ENCODE measurements at places on chromosomes 6 and 20. TPM values are rescaled to one million over a fixed set of nuclear protein-coding genes. Genes with fewer than 3 reads are reported as not detected.

GRCh38 chr6:150271501-150272263 is 97.1 kb upstream of the IYD start:
- no peaks in the 10 kb centered on the region for H3K27me3 ChIP-seq
- H3K36me3 ChIP-seq, result peaks cover 8% of the 10 kb centered on the region
- H3K4me3 ChIP-seq, result no peak overlapping the region
- DNase-seq, result no peak

GNAS gene
- total RNA-seq, result 912 TPM

GRCh38 chr6:147040121-147040910 is 163.9 kb upstream of the STXBP5 start:
- DNase-seq, result no peak
- no peaks in the 10 kb centered on the region for H3K27me3 ChIP-seq
- peaks cover 24% of the 10 kb centered on the region for H3K36me3 ChIP-seq
- H3K4me3 ChIP-seq, result no peak overlapping the region
- no peak overlapping the region for H3K27ac ChIP-seq

ZFP57 gene
- 6.4 TPM for total RNA-seq

GRCh38 chr6:43667245-43668150 is 20.1 kb downstream of the MRPS18A start:
- H3K27me3 ChIP-seq, result peaks cover 9% of the 10 kb centered on the region
- peak overlapping the region; percentile 7 for H3K27ac ChIP-seq
- peaks cover 18% of the 10 kb centered on the region for H3K36me3 ChIP-seq
- peaks cover 36% of the 10 kb centered on the region for H3K4me1 ChIP-seq
- peak overlapping the region; percentile 55 for H3K4me3 ChIP-seq

DNA sequence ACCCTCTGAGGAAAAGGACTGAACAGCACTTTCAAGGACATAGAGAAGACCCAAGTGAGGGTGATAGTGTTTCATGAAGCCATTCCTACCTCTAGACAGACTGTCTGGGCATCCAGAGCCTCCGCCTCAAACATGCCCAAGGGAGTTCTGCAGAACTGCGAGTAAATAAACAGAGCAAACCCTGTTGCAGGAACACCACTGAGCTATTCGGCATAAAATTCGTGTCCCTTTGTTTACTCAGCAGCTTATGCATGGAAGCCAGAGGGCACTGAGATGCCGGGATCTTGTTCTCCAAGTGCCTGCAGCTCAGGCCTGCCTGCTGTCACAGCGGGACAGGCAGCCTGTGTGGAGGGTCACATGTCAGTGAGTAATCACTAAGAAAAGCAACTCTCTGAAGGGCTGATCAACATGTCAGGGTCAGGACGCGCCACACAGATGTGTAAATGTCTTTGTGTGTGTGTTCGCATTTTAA is 164.9 kb upstream of the HEY2 start:
- peak; percentile 65 for DNase-seq
- peaks cover 46% of the 10 kb centered on the region for H3K4me1 ChIP-seq
- peaks cover 4% of the 10 kb centered on the region for H3K27me3 ChIP-seq
- no peaks in the 10 kb centered on the region for H3K36me3 ChIP-seq
- H3K27ac ChIP-seq, result peak overlapping the region; percentile 23
